ENCODE measurements at places on chromosomes 1 and 21. TPM values are rescaled to one million over a fixed set of nuclear protein-coding genes. Genes with fewer than 3 reads are reported as not detected.

MTF1 gene
- total RNA-seq, result 4.5 TPM

IL19 gene
- not detected for total RNA-seq

LCE2C gene
- not detected for total RNA-seq

LMX1A gene
- total RNA-seq, result not detected

DNAJB4 gene
- 14.1 TPM for total RNA-seq

CNTN2 gene
- total RNA-seq, result 2.2 TPM

C8A gene
- total RNA-seq, result not detected

PALMD gene
- total RNA-seq, result not detected

C1QB gene
- total RNA-seq, result not detected

RXFP4 gene
- total RNA-seq, result not detected

ZNF692 gene
- total RNA-seq, result 57.1 TPM

YIPF1 gene
- total RNA-seq, result 24.0 TPM

NECTIN4 gene
- total RNA-seq, result not detected

DCDC2B gene
- total RNA-seq, result not detected

SPATA17 gene
- 3.5 TPM for total RNA-seq

DNAJC11 gene
- 67.2 TPM for total RNA-seq

FNDC10 gene
- 15.1 TPM for total RNA-seq

DHDDS gene
- total RNA-seq, result 49.5 TPM

DHRS3 gene
- total RNA-seq, result 21.2 TPM

RCSD1 gene
- total RNA-seq, result 0.73 TPM

RAP1A gene
- total RNA-seq, result 23.3 TPM

ADGRL4 gene
- total RNA-seq, result 1.3 TPM

C1orf167 gene
- total RNA-seq, result 1.7 TPM

NHLH1 gene
- 0.69 TPM for total RNA-seq

ADGRL2 gene
- 104 TPM for total RNA-seq

SPRR3 gene
- total RNA-seq, result not detected

EVA1B gene
- 27.3 TPM for total RNA-seq

Measured in GM23338 (cell line).